ENCODE measurements at places on chromosomes 16 and 17. TPM values are rescaled to one million over a fixed set of nuclear protein-coding genes. Genes with fewer than 3 reads are reported as not detected.

GRCh38 chr17:70702683-70703255 lies 533.4 kb downstream of the KCNJ2 start:
- no peak for DNase-seq
- no peak overlapping the region for H3K27ac ChIP-seq
- H3K36me3 ChIP-seq = no peaks in the 10 kb centered on the region
- H3K27me3 ChIP-seq = no peaks in the 10 kb centered on the region
- no peaks in the 10 kb centered on the region for H3K4me1 ChIP-seq

DNA sequence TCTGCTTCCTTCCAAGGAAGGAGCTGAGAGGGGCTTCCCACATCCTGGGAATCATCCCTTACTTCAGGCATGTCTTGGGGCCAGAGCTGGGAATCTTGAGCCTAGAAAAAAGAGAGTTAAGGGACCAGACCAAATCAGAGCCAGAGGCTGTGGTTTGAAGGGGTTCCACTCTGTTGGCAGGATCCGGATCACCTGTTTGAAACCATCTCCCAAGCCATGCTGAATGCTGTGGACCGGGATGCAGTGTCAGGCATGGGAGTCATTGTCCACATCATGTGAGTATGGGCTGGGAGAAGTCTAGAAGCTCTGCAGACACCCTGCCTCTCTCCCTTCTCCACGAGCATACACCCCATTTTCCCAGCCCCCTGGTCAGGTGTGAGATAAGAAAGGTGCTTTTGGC lies 9.7 kb downstream of the PSMB3 start:
- H3K27me3 ChIP-seq = no peaks in the 10 kb centered on the region
- DNase-seq = no peak
- H3K27ac ChIP-seq = no peak overlapping the region
- peaks cover 5% of the 10 kb centered on the region for H3K36me3 ChIP-seq

- H3K27ac ChIP-seq = peak overlapping the region; percentile 55
- H3K27me3 ChIP-seq = no peaks in the 10 kb centered on the region
- H3K4me1 ChIP-seq = peaks cover 31% of the 10 kb centered on the region
- H3K36me3 ChIP-seq = no peaks in the 10 kb centered on the region
Observed at GRCh38 chr17:74779948-74780400, 3.8 kb upstream of the NAT9 start.

GRCh38 chr16:48822431-48822830 lies 212.5 kb upstream of the N4BP1 start:
- H3K36me3 ChIP-seq = no peaks in the 10 kb centered on the region
- H3K4me1 ChIP-seq = no peaks in the 10 kb centered on the region
- DNase-seq = no peak
- no peak overlapping the region for H3K27ac ChIP-seq

GRCh38 chr16:71431176-71431575 lies 10.7 kb downstream of the TLE7 start:
- no peak for DNase-seq
- H3K4me3 ChIP-seq = no peak overlapping the region
- H3K27me3 ChIP-seq = no peaks in the 10 kb centered on the region
- H3K4me1 ChIP-seq = no peaks in the 10 kb centered on the region
- H3K36me3 ChIP-seq = no peaks in the 10 kb centered on the region

DNA sequence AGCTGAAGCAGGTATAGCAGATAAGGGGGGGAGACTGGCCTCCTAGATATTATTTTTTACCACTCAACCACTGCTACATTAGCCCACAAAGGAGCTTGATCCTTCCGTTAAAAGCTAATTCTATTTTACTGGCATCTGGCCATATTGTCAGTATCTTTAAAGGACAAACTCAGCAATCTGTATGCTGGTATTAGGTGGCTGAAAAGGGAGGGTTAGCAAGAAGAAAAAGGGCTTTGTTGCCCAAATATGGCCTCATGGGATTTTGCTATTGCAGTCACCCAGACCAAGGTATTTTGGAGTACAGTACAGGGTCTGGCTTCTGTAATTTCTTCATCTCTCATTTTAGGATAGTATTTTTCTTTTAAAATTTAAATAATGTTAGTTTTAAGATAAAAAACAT lies 14.4 kb downstream of the RFWD3 start:
- H3K4me1 ChIP-seq = peaks cover 12% of the 10 kb centered on the region
- no peak overlapping the region for H3K27ac ChIP-seq
- no peak for DNase-seq
- no peak overlapping the region for H3K4me3 ChIP-seq
- H3K27me3 ChIP-seq = no peaks in the 10 kb centered on the region
- peaks cover 47% of the 10 kb centered on the region for H3K36me3 ChIP-seq

- peaks cover 8% of the 10 kb centered on the region for H3K4me1 ChIP-seq
- peak overlapping the region; percentile 37 for H3K4me3 ChIP-seq
Observed at GRCh38 chr17:73165616-73166404, 1.0 kb downstream of the SSTR2 start.

The CCL5 gene
- not detected for total RNA-seq

DNA sequence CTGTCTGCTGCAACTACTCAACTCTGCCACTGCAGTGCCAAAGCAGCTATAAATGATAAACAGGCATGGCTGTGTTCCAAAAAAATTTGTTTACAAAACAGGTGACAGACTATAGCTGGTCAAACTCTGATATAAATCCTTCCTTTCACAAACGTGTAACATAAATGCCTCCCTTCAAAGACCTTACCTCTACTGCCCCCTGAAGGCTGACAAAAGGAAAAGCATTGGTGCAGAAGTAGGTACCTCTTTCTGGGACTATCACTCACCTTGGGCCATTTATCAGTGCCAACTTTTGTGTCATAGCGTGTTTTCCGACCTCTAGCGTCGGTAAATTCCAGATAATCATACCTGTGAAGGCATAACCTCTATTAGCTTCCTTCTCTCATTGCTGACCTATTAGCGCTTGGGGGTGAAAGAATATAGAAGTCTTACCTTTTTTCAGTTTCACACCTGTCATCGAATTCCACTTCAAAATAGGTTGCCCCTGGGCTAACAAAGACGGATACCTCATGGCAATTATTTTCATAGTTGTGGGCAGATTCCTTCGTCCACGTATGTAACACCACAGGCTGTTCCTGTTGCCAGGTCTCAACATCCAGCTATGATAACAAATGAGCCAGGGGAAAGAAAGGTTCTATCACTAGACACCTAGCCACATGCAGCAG lies 67.9 kb downstream of the ZZEF1 start:
- H3K4me1 ChIP-seq = no peaks in the 10 kb centered on the region
- no peak overlapping the region for H3K27ac ChIP-seq

- H3K27me3 ChIP-seq = no peaks in the 10 kb centered on the region
- H3K4me1 ChIP-seq = no peaks in the 10 kb centered on the region
- DNase-seq = no peak
- H3K4me3 ChIP-seq = no peak overlapping the region
- peaks cover 30% of the 10 kb centered on the region for H3K36me3 ChIP-seq
Observed at GRCh38 chr16:53692146-53692545, 11.5 kb downstream of the RPGRIP1L start.

DNA sequence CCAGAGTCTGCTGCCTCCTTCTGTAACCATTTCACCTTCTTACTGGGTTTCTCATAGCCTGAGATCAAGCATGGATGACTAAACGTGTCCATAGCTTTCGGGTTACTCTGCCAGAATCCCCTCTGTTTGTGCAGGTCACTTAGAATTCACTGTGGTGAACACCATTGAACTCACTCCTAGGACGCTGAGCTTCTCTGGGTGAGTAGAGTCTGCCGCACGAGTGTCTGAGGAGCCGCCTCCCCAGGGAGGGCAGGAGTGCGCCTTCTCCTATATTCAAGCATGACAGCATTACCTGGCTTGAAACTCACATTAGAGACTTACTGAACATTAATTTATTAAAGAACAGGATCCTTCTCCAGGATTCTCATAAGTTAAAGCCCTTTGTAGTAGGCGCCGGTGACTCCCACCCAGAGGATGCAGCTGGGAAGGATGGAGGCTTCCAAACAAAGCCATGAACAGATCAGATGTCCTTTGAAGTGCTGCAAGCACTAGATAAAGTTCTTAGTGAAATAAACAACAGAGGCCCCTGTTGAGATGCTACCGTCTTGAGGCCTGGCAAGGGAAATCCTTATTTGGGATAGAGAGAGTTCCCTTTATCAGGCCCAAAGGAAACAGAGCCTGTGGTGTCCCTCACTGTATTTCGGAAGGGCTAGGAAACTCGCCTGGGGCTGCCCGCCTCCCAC lies 144.6 kb upstream of the PLCG2 start:
- H3K36me3 ChIP-seq = no peaks in the 10 kb centered on the region
- H3K4me1 ChIP-seq = peaks cover 33% of the 10 kb centered on the region
- H3K27me3 ChIP-seq = no peaks in the 10 kb centered on the region

GRCh38 chr16:27951489-27952120 lies 111.9 kb downstream of the GSG1L start:
- no peak overlapping the region for H3K4me3 ChIP-seq
- H3K27me3 ChIP-seq = no peaks in the 10 kb centered on the region
- no peaks in the 10 kb centered on the region for H3K36me3 ChIP-seq

The PEMT gene
- 29.5 TPM for total RNA-seq

The RSL1D1 gene
- 105 TPM for total RNA-seq

The CLDN7 gene
- total RNA-seq = 2.4 TPM

DNA sequence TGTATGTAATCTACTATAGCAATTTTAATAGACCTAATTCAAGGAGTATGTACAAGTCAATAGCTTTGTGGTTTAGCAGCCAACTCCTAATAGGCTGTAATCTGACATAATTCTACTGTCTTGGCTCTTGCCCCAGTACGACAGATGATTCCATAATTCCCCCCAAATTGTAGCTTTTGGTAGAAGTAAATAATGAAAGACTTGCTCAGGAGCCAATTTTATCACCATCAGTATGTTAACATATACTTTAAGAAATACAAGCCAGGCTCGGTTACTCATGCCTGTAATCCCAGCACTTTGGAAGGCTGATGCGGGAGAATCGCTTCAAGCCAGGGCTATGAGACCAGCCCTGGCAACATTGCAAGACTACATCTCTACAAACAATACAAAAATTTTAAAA lies 53.9 kb downstream of the AP2B1 start:
- no peak for DNase-seq
- no peaks in the 10 kb centered on the region for H3K27me3 ChIP-seq
- H3K27ac ChIP-seq = no peak overlapping the region
- no peak overlapping the region for H3K4me3 ChIP-seq

DNA sequence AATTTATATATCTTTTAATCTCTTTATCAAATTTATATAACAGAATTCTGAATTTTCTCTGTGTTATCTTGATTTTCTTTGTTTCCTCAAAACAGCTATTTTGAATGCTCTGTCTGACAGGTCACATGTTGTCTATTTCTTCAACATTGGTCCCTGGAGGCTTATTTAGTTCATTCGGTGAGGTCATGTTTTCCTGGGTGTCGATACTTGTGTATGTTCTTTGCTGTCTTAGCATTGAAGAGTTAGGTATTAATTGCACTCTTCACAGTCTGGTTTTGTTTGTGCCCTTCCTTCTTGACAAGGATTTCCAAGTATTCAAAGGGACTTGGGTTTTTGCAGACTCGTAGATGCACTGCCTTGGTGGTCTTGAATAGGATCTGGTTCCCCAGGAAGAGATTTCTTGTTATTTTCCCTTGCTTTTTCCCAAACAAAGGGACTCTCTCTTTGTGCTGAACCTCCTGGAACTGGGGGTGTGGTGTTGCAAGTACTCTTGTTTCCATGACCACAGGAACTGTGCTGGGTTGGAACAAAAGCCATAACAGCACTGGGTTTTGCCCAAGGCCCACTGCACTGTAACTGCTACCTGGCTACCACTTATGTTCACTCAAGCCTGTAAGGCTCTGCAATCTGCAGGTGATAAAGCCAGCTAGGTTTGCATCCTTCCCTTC lies 1483.0 kb downstream of the CDH8 start:
- no peak overlapping the region for H3K27ac ChIP-seq
- H3K27me3 ChIP-seq = no peaks in the 10 kb centered on the region
- H3K4me1 ChIP-seq = no peaks in the 10 kb centered on the region

GRCh38 chr16:86294535-86295196 lies 215.7 kb upstream of the FOXF1 start:
- H3K27me3 ChIP-seq = no peaks in the 10 kb centered on the region
- no peaks in the 10 kb centered on the region for H3K36me3 ChIP-seq
- H3K27ac ChIP-seq = no peak overlapping the region
- H3K4me3 ChIP-seq = no peak overlapping the region
- no peak for DNase-seq

GRCh38 chr16:79950932-79951719 lies 350.6 kb upstream of the MAF start:
- H3K4me1 ChIP-seq = no peaks in the 10 kb centered on the region
- H3K4me3 ChIP-seq = no peak overlapping the region
- H3K36me3 ChIP-seq = no peaks in the 10 kb centered on the region
- no peaks in the 10 kb centered on the region for H3K27me3 ChIP-seq
- no peak for DNase-seq
- H3K27ac ChIP-seq = no peak overlapping the region

Measured in tibial nerve (tissue), 4 donors.